ENCODE measurements at places on chromosomes 12 and 14. TPM values are rescaled to one million over a fixed set of nuclear protein-coding genes. Genes with fewer than 3 reads are reported as not detected.

Gene GDF3
- 4.1 TPM for total RNA-seq

Gene PPM1H
- 4.9 TPM for total RNA-seq

DNA sequence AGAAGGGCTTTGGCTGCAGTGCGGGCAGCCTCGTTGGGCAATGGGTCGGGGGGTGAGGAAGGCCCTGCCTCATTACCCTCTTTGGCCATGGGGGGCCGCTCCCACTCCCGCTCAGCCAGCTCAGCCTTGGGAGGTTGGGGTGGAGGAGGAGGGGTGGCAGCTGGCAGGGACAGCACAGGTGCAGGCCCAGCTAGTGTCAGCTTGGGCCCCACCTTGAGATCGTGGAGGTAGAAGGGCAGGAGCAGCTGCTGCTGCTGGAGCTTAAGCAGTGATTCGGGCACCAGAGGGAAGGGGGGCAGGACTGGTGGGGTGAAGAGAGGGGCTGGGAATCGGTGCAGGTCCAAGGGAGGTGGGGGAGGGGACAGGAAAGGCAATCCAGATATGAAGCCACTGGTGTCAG, 26.0 kb downstream of the ZFHX2 start:
- H3K27me3 ChIP-seq, result no peaks in the 10 kb centered on the region
- no peaks in the 10 kb centered on the region for H3K4me1 ChIP-seq
- no peak for DNase-seq
- H3K36me3 ChIP-seq, result no peaks in the 10 kb centered on the region

DNA sequence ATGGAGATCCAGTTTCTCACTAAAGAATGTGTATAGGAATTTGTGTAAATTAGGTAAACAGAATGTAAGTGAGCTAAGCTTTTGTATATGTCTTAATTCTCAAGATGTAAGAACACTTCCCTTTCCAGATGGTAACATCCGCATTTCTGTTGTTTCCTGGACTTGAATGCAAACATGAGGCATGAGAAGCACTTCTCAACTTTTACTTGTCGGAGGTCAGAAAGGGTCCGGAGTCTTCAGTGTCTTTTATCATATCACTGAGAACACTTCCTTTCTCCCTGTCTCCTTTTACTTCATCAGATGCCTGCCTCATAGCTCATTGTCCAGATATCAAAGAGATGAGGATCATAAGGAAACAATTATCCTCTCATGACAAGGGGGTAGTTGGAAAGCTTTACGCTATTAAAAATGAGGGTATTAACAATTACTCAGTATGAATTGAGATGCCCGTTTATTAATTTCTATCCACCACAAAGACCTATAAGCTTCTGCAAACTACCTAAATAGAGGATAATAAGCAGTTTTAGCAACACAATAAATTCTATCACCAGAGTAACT, 214.1 kb upstream of the FLRT2 start:
- H3K36me3 ChIP-seq, result no peaks in the 10 kb centered on the region
- H3K27ac ChIP-seq, result no peak overlapping the region
- H3K27me3 ChIP-seq, result no peaks in the 10 kb centered on the region
- peaks cover 27% of the 10 kb centered on the region for H3K4me1 ChIP-seq

DNA sequence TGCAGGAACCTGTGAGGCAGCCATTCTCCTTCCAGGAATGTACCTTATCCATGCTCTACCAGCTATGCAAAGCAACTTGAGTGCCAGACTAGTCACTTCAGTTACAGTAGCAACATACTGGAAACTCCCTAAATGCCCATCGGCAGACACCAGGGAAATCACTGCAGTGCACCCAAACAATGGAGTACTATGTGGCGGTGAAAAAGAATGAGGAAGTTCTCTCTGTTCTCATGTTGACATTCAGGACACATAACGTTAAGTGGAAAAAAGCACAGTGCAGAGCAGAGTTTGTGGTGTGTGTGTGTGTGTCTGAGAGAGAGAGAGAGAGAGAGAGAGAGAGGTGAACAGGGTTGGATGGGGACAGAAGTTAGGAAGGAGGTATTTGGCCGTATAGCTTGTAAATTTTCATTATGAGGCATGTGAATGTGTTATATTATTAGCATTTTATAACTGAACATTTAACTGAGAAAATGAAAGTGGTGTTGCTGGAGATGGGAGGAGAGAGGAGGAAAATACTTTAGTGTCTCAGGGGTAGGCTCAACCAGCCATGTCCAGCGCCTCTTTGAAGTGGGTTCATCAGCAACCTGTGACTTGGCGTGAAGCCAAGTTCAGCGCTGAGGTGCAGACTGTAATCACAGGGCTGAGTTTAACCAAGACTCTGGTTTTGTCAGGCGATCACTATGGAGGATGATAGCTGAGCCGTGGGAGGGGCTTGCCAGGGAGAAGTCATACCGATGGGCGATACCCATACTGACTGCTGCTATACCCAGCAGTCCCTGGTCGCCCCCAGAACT, 17.3 kb downstream of the TNFAIP2 start:
- H3K4me1 ChIP-seq, result no peaks in the 10 kb centered on the region
- H3K27me3 ChIP-seq, result peaks cover 38% of the 10 kb centered on the region
- H3K27ac ChIP-seq, result no peak overlapping the region

Gene IL31
- total RNA-seq, result not detected

DNA sequence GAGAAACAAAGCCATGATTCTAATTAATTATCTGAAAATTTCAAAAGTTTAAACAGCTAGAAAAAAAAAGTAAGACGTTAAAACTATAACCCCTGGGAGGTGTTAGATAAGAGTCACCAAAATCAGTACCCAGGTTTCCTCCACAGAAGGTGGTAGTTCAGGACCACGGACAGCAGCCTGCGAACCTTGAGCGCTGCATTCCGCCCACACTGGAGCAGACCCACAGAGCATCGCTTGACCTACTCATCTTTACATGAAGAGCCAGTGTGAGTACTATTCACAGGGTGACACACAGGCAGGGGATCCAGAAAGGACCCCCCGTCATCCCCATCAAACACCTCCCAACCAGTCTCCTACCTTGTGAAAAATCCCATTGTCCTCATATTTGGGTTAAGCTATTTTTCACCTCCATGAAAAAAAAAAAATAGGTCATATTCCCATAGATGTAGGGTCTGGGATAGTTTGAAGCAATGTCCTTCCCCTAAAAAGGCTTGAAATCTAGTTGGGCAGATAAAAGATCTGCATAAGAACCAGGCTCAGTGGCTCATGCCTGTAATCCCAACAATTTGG, 8.8 kb upstream of the CHGA start:
- DNase-seq, result peak; percentile 17
- H3K4me3 ChIP-seq, result no peak overlapping the region
- no peaks in the 10 kb centered on the region for H3K27me3 ChIP-seq
- H3K4me1 ChIP-seq, result no peaks in the 10 kb centered on the region
- H3K36me3 ChIP-seq, result no peaks in the 10 kb centered on the region
- no peak overlapping the region for H3K27ac ChIP-seq

- H3K36me3 ChIP-seq, result no peaks in the 10 kb centered on the region
- H3K27me3 ChIP-seq, result no peaks in the 10 kb centered on the region
- H3K4me3 ChIP-seq, result no peak overlapping the region
These were observed 23.8 kb downstream of the HSPB8 start for GRCh38 chr12:119202544-119202943.

GRCh38 chr12:79934281-79935020, 446 bp downstream of the PPP1R12A start:
- H3K4me3 ChIP-seq, result peak overlapping the region; percentile 89
- H3K27me3 ChIP-seq, result no peaks in the 10 kb centered on the region
- H3K36me3 ChIP-seq, result no peaks in the 10 kb centered on the region
- no peak for DNase-seq
- peak overlapping the region; percentile 82 for H3K27ac ChIP-seq

- no peaks in the 10 kb centered on the region for H3K27me3 ChIP-seq
- no peaks in the 10 kb centered on the region for H3K36me3 ChIP-seq
- peaks cover 77% of the 10 kb centered on the region for H3K4me1 ChIP-seq
- peak overlapping the region; percentile 70 for H3K27ac ChIP-seq
These were observed 3.2 kb upstream of the NUMB start for GRCh38 chr14:73461478-73462047.

- H3K27ac ChIP-seq, result no peak overlapping the region
- no peaks in the 10 kb centered on the region for H3K36me3 ChIP-seq
- no peak for DNase-seq
These were observed 314.3 kb downstream of the TRHDE start for GRCh38 chr12:72586456-72586855.

Gene MUCL1
- total RNA-seq, result not detected

DNA sequence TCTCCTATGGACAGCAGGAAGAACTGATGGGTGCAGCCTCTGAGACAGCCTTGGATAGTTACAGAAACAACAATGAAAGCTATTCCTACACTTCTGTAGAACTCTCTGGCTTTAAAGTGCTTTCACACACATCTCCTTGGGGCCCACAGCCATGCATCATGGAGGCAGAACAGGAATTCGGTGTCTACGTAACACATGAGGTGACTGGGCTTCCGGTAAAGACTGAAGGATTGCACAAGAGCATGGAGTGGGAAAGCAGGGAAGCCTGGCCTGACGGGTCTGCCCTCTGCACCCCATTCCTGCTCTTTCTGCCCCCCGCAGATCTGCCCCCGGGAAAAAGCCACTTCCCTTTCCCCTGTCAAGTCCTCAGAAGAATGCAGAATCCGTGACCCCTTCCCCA, 82.6 kb downstream of the VWF start:
- H3K27me3 ChIP-seq, result no peaks in the 10 kb centered on the region
- H3K4me1 ChIP-seq, result no peaks in the 10 kb centered on the region
- peaks cover 87% of the 10 kb centered on the region for H3K36me3 ChIP-seq

- no peak for DNase-seq
- H3K27ac ChIP-seq, result no peak overlapping the region
- H3K27me3 ChIP-seq, result no peaks in the 10 kb centered on the region
- no peak overlapping the region for H3K4me3 ChIP-seq
- H3K4me1 ChIP-seq, result no peaks in the 10 kb centered on the region
- H3K36me3 ChIP-seq, result no peaks in the 10 kb centered on the region
These were observed 68.7 kb downstream of the CIT start for GRCh38 chr12:119808441-119808840.

DNA sequence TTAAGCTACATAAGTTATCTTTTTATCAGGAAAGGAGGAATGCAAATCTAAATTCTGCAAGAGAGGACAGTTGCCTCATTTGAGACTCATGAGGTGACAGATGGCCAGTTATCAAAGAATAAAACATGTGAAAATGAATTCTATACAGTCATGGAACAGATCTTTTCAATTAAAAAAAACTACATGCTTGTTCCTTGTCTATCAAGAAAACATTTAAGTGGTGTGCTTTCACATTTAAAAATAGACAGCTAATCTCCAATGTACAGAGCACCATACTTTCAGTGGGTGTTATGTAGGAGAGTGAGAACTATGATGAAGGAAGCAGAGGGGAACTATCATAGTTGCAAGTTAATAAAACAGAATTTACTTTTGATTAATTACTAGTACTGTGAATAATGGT, 76.7 kb upstream of the TTC7B start:
- H3K4me3 ChIP-seq, result no peak overlapping the region
- H3K4me1 ChIP-seq, result no peaks in the 10 kb centered on the region
- H3K36me3 ChIP-seq, result peaks cover 5% of the 10 kb centered on the region

GRCh38 chr12:90017316-90017715, 308.7 kb upstream of the ATP2B1 start:
- H3K27me3 ChIP-seq, result no peaks in the 10 kb centered on the region
- no peaks in the 10 kb centered on the region for H3K36me3 ChIP-seq
- H3K4me3 ChIP-seq, result no peak overlapping the region
- H3K27ac ChIP-seq, result no peak overlapping the region
- DNase-seq, result no peak

Gene PHETA1
- total RNA-seq, result 20.0 TPM

Gene FOXA1
- not detected for total RNA-seq

DNA sequence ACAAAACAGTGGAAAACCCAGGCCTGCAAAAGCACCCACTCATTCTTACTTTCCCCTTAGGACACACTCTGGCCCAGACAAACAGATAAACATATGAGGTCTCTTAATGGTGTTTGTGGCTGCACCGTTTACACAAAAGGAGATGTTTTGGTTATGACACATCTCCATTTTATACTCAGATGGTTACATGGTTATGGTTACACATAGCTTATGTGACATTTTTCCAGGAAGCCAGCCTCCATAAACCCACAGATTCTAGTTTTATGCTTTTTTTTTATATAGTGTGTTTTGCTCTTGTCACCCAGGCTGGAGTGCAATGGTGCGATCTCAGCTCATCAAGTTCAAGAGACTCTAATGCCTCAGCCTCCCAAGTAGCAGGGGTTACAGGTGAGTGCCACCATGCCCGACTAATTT, 3.5 kb upstream of the KLRD1 start:
- no peaks in the 10 kb centered on the region for H3K4me1 ChIP-seq
- DNase-seq, result no peak
- H3K36me3 ChIP-seq, result no peaks in the 10 kb centered on the region
- no peaks in the 10 kb centered on the region for H3K27me3 ChIP-seq

GRCh38 chr12:31710021-31710818, 18.6 kb downstream of the AMN1 start:
- DNase-seq, result no peak
- H3K27me3 ChIP-seq, result no peaks in the 10 kb centered on the region
- peaks cover 4% of the 10 kb centered on the region for H3K4me1 ChIP-seq
- no peaks in the 10 kb centered on the region for H3K36me3 ChIP-seq
- H3K27ac ChIP-seq, result no peak overlapping the region

- H3K4me3 ChIP-seq, result no peak overlapping the region
- peaks cover 7% of the 10 kb centered on the region for H3K27me3 ChIP-seq
- H3K27ac ChIP-seq, result no peak overlapping the region
- H3K36me3 ChIP-seq, result no peaks in the 10 kb centered on the region
These were observed 274.7 kb downstream of the FOXN3 start for GRCh38 chr14:89142366-89142765.

Gene RNASE3
- total RNA-seq, result not detected

DNA sequence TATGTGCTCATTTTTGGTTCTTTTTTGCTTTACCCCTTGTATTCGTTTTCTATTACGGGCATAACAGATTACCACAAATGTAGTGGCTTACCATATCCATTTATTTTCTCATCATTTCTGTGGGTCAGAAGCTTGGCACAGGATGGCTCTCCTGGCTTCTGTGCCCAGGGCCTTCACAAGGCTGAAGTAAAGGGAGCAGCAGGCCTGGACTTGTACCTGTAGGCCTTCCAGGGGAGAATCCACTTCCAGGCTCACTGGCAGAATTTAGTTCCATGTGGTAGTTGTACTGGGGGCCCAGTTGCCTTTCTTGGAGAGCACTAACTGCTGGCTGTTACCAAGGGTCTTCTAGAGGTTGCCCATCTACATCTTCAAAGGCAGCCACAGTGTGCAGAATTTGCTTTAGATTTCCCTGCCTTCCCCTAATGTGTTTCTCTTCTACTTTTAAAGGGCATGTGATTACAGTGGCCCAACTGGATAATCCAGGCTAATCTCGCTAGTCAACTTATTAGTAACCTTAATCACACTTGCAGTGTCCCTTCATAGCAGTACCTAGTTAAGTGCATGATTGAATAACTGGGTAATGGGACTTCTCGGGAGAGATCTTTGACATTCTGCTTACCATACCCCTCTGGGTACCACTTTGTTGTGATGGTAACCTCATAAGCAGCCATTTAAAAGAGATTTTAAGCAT, 67.0 kb downstream of the CRADD start:
- DNase-seq, result no peak
- no peak overlapping the region for H3K27ac ChIP-seq
- no peaks in the 10 kb centered on the region for H3K36me3 ChIP-seq
- no peaks in the 10 kb centered on the region for H3K27me3 ChIP-seq

- no peak for DNase-seq
- H3K4me1 ChIP-seq, result no peaks in the 10 kb centered on the region
- no peak overlapping the region for H3K4me3 ChIP-seq
- H3K27me3 ChIP-seq, result no peaks in the 10 kb centered on the region
- H3K27ac ChIP-seq, result no peak overlapping the region
- no peaks in the 10 kb centered on the region for H3K36me3 ChIP-seq
These were observed 196.9 kb downstream of the KITLG start for GRCh38 chr12:88383405-88383804.

Data from endothelial cell of umbilical vein (primary cell).